ENCODE measurements at places on chromosomes 6 and 20.
A peak's percentile ranks its signal among the peaks of the same experiment; 100 is the strongest.

DNA sequence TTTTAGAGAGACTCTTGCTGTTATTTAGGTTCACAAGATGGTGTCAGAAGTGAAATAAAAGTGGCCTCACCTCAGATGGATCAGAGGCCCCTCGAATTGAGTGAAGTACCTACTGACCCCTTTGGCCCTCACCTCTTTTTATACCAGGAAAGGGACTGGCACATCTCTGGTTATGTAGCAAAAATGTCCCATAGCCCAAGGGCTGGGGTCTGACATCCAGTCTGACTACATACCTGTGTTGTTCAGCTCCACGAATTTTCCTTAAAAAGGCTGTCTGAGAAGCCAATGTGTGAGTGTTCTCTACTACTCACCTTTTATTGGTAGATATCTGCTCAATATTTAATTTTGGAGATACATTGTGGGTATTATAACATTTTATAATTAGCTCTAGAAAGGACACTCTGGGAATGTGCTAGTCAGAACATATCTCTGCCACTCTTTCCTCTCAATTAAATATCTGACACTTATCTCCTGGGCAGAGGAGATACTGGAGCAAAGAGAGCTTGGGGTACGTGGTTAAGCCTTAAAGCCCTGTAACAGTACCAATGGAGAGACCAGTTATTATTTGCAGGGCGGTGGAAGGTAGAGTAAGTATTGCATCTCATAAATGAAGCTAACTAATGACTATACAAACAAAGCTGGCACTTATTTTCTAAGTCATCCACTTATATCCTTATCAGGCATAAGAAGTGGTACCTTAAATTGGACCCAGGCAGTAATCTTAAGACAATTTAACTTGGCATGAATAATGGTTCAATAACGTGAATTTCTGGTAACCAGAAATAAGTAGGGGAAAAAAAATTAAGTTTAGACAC, 20.0 kb upstream of the IL22RA2 start:
- H3K36me3 ChIP-seq = peaks cover 7% of the 10 kb centered on the region
- H3K27me3 ChIP-seq = no peaks in the 10 kb centered on the region
- H3K4me1 ChIP-seq = peaks cover 3% of the 10 kb centered on the region

DNA sequence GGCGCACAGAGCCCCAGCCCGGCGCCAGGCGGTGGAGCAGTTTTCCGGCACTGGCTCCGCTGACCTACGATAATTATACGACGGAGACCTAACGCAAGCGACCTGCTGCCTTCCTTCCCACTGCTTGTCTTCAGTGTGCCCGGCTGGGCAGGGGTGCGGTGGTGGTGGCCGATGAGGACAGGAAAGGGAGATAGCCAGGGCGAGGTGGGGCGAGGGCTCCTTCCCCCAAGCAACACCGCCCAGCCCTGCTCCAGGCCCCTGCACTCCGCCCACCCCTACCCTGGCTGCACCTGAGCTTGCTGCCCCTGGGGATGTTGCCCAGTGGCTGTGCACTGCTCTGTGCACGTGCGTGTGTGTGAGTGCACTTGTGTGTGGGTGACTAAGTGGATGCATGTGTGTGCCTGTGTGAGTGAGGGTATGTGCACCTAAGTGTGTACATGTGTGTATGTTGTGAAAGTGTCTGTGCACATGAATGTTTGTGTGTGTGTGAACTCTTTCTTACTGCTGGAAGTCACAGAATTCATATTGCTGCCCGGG, 42.6 kb upstream of the IRF4 start:
- H3K27me3 ChIP-seq = no peaks in the 10 kb centered on the region
- DNase-seq = no peak
- no peaks in the 10 kb centered on the region for H3K4me1 ChIP-seq
- peaks cover 32% of the 10 kb centered on the region for H3K36me3 ChIP-seq
- H3K4me3 ChIP-seq = no peak overlapping the region
- H3K27ac ChIP-seq = no peak overlapping the region

- no peak for DNase-seq
- H3K4me3 ChIP-seq = no peak overlapping the region
- H3K36me3 ChIP-seq = no peaks in the 10 kb centered on the region
Measured at GRCh38 chr6:138440758-138441357, 36.8 kb downstream of the HEBP2 start.

DNA sequence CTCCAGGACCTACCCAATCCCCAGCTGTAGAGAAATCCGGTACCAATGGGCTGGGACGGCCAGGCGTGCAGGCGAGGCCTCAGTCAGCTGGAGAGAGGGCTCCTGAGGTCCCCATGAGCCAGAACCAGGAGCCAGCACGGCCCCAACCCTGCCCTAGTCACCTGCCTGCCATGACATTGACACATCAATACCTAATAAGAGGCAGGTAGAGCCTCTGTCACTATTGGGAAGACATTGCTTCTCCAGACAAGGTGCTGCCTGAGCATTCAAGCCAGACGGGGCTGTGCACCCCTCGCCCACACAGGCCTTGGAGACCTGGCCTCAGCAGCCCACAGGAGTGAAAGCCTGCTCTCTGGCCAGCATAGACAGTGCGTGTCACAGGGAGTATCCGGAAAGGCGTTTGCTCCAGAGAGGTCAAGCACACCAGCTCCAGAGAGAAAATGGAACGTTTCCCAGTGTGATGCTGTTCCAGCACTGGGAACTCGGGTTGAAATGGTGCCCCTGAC, 3.5 kb downstream of the DLL1 start:
- H3K27ac ChIP-seq = no peak overlapping the region
- peaks cover 13% of the 10 kb centered on the region for H3K27me3 ChIP-seq
- no peaks in the 10 kb centered on the region for H3K36me3 ChIP-seq
- DNase-seq = peak; percentile 61

- no peak overlapping the region for H3K27ac ChIP-seq
- H3K4me3 ChIP-seq = no peak overlapping the region
- H3K4me1 ChIP-seq = no peaks in the 10 kb centered on the region
- no peaks in the 10 kb centered on the region for H3K27me3 ChIP-seq
- H3K36me3 ChIP-seq = no peaks in the 10 kb centered on the region
Measured at GRCh38 chr20:58550275-58551059, 35.3 kb upstream of the APCDD1L start.

All from ascending aorta (tissue), 2 donors.